GM18507 (cell line): ENCODE measurements at places on chromosomes 13 and 19.
A peak's percentile ranks its signal among the peaks of the same experiment; 100 is the strongest.

DNA sequence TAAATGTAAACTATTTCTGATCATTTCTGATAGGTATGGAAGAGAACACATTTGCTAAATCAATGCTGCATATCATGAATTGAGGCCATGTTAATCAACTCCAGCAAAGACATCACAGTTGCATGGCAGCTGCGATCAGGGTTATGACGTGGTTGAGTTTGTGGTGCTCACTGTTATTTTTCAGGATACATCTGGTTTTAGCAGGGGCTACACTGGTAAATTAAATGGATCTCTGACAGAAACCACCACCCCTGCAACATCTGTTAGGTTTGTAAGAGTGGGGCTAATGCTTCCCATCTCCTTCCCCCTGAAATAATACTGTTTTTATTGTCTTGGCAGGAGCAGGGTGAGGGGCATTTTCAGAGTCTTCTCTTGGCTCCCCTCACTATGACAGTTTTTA is 444.4 kb upstream of the ZNF507 start:
- no peak for DNase-seq

DNA sequence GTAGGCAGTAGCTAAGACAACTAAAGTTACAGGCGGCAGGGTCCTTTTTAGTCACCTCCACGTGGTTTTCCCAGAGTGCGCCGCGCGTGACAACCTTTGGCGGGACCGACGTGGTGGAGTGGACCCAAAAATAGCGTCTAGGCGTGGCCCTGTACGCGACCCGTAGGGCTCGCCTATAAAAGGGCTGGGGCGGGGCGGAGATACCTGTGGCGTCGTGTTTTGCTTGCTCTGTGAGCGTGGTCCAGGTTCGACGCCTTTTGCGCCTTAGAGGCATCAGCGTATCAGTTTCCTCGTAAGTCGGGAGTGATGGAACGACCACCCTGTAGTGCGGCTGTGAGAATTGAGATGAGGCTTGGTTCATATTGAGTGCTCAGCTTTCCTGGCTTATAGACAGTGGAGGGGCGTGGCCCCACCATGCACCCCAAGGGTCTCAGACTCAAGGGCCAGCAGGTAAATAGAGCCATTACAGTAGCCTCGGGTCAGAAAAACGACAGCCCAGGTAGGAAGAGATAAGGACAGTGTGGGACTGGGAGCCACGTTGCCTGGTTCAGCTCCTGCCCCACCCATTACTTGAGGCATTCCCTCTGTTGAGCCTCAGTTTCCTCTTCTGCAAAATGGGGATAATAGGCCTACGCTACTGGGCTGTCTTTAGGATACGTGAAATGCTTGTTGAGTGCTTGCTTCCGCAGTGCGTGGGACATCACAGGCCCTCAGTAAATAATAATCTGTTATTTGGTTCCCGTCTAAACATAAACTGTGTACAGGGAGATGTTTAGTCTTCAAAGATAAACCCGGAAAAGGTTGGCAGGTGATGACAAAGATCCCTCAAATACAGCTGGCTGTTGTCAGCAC is 693 bp upstream of the TMED1 start:
- peak; percentile 74 for DNase-seq

DNA sequence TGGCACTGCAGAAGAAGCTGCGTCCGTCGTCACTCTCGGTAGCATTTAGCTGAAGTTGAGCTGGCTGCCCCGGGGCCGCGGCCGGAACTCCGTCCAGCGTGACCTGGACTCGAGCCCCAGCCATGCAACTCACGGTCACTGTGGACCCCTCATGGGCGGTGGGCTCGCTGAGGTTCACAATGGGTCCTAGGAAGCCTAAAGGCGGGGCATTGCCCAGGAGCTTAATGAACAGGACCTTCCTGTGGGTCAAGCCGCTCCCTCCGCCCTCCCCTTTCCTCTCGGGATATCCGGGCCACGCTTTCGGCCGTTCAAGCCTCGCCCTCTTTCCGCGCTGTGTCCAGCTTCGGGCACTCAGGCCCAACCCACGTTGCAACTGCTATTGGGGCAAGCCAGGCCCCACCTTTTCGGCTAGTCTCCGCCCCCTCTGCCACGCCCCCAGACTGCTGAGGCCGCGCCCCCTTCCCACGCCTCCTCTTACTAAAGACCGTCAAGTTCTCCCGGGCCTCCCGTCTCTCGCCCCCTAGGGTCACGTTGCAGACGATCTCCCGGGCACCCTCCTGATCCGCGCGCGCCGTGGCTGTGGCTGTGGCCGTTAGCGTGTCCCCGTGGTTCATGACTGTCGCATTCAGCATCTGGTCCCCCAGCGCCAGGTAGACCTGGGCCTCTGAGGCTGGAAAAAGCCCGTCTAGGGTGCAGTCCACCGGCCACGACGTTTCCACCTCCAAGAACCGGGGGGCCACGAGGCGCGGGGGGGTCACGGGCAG is 1.4 kb upstream of the RAVER1 start:
- DNase-seq: no peak

DNA sequence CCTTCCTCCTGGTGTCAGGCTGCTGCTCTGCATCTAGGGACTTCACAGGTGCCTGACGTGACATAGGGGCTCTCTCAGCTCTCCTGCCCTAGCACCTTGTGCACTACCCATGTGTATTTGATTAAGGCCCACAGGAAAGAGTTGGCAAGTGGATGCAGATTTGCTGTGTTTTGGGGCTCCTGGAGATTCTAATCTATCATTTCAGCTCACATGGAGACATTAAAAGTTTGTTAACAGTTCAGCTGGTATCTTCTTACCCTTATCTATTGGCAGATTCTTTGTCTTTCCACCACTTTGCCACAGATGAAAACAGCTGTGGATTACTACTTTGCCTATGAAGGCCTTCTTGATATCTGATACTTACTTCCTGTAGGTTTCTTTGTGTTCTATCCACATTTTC is 41.9 kb downstream of the WASF3 start:
- no peak for DNase-seq

GRCh38 chr13:29605860-29606526 is 10.5 kb upstream of the SLC7A1 start:
- DNase-seq: no peak

GRCh38 chr19:51980116-51980736 is 6.4 kb downstream of the ZNF350 start:
- DNase-seq: no peak

DNA sequence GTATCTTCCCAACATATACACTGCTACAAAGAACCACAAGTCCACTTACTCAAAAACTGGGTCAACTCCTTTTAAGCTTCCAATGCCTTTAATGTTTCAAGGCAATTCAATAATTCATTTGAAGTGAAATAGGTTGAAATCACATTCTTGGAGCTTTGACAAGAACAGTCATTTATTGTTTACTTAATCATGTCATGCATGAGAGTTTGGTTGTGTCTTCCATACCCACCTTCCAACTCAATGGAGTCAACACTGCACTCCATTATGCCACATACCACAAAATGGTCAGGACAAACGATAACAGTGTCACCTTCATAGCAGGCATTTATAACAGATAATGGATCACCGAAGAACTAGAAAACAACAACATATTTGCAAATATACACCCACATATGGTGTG is 506.3 kb downstream of the UQCRFS1 start:
- DNase-seq: no peak

DNA sequence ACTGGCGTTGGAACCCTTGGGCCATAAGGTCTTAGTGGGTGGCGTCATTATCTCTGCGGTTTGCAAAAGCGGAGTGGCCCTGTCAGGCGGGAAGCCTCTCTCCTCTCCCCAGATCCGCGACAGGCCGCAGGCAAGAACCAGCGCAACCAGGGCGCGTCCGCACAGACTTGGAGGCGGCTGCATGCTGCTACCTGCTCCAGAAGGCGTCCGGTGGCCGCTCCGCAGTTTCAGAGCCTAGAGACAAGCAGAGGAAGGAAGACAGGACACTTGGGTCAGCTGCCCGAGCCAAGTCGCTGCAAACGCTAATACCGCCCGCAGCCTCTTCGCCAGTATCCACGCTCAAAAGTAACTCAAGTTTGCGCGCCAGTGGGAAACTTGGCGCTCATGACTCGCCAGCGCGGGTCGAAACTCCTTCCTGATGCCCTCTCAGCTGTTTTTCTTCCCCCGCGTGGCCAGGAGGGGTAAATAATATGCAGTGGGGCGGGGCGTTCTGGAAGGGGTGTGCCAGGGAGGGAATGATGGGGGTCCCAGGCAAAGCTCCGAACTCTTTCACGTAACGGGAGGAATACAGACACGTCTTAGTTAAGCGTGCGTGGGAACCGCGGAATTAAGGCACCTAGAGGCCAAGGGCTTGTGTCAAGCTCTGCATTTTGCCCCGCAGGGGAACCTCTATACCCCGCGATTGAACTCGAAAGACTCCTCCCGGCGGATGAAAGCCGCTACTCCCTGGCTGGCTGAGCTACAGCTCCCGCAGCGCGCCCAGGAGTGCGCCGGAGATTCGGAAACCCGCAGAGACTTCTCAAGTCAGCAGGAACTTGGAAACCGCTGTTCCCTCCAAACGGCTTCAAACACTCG is at the start of gene EDNRB:
TSS of gene EDNRB (minus strand) at position 441 of the 855 bp plus-strand sequence. CDS start at position 183, 258 bp downstream.
- DNase-seq: no peak

- DNase-seq: no peak
These were observed 48.1 kb upstream of the SERPINE3 start for GRCh38 chr13:51291341-51291740.

DNA sequence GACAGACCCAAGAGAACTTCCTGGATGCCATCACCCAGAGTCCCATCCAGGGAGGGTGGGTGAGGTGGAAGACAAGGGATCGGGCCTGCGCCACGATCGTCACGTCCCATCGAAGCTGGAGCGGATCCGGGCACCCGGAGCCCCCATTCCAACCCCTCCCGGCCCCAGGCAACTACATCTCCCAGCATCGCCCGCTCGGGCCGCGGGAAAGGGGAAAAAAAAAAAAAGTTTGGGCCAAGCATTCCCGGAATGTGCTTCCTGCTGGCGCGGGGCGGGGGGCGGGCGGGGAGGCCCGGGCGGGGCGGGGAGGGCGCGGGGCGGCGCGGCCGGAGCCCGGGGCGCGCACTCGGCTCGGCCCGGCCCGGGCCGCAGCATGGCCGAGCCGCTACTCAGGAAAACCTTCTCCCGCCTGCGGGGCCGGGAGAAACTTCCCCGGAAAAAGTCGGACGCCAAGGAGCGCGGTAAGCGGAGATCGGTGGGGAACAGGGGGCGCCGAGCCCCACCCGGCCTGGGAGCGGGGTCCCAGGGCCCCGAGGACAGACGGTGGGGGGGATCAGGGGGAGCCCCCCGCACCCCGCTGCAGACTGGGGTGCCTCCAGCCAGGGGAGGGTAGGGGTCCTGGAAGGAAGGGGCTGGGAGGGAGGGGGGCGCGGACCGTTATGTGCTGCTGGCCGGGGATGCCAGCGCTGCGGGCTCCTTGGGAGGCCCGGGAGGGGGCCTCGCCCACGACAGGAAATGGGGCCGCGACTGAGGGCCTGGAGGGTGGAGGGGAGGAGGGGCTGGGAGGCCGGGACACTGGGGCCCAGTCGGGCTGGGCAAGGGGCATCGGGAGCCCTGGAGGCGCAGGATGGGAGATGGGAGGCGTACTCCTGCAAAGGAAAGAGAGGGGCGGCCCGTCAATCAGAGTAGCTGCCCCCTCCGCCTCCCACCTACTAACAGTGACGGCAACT is at the start of gene SYDE1:
TSS of gene SYDE1 (plus strand) at position 341 of the 950 bp plus-strand sequence. CDS start at position 374, 33 bp downstream.
- no peak for DNase-seq

- no peak for DNase-seq
These were observed 594.6 kb downstream of the PCDH9 start for GRCh38 chr13:66635526-66635925.

DNA sequence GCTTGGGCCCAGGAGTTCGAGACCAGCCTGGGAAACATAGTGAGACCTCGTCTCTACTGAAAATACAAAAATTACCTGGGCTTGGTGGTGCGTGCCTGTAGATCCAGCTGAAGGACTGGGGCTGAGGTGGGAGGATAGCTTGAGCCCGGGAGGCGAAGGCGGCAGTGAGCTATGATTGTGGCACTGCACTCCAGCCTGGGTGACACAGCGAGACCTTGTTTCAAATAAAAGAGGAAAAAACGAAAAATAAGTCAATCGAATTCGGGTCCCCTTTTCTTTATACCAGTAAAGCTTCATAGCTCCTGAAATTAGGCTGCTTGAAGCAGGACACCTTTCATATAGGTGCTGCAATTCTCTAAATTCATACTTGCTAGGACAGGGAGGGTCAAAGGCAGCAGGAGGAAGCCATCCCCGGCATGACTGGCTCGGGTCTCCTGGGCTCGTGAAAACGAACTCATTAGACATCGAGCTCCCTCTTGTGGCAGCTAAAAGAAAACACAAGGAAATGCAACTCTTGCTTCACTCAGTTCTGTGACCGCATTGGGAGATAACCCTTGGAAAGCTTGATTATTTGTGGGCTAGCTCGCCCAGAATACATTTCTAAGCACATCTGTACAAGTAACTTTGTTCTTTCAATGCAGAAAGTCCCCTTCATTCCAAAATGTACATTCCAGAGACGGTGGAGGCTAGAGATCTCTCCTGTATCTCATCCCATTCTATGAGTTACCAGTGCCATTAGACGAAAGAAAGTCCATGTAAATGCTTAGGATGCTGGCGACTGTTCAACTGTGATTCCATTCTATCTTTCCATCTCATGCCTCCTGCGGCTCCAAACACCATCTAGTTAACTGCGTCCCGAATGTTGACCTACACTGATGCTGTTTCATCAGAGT is 16.8 kb downstream of the FPR2 start:
- peak; percentile 3 for DNase-seq

- no peak for DNase-seq
These were observed 18.8 kb downstream of the CYTH2 start for GRCh38 chr19:48487948-48488347.

DNA sequence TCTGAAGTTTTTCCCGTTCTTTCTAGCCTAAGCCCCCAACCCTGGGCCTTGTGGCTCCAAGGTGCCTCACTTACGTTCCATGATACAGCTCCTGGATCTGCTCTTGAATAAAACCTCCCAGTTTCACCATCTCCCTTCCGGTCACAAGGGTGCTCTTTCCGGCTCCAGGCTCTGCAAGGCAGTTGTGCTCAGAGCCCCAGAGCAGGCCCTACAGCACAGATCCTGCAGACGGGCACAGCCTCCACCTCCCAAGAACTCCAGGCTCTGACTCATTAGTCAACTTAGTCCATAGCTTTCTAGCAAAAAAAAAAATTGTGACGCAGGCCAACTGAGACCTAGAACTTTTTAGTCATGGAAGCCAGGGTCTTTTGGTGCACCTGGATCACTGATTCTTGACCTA is 33.9 kb upstream of the SLC7A10 start:
- no peak for DNase-seq

DNA sequence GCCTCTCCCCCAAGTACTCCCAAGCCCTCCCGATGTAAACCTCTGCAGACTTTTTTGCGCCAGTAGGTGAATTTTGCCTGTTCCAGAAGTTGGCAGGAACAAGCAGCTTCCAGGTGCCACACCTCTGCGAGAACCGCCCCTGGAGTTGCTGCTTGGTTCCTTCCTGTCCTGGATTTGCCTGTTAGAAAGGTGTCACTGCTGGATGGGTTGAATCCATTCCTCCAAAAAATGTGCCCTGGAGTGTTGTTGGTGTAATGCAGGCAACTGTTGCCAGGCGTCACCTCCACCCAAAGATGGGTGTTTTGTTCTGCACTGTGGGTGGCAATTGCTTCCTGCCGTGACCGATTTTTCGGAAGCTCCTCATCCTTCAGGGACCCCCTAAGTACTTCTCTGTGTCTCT is 5.7 kb downstream of the PGPEP1 start:
- no peak for DNase-seq

DNA sequence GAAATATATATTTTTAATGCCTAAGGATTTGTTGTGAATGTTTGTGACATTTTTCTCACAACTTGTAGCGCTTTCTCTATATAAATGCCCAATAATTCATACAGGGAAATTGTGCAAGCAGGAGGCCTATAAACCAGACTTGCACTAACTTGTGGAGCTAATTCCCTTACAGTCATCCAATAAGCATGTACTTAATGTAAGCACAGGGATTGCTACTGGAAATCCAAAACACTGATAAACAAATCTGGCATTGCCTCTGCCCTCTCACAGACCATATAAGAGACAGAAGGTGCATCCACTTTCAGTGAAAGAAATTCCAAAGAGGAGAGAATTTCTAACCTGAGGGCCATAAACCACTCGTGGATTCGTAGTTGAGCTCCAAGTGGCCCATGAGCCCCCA is 518.8 kb downstream of the MYO16 start:
- DNase-seq: no peak
